ENCODE measurements at places on chromosomes 13 and 19. TPM values are rescaled to one million over a fixed set of nuclear protein-coding genes. Genes with fewer than 3 reads are reported as not detected.

The DPF1 gene
- 1.0 TPM for total RNA-seq

The SELENOV gene
- total RNA-seq = not detected

The KCTD12 gene
- 134 TPM for total RNA-seq

The SPRY2 gene
- total RNA-seq = 52.2 TPM

The KLK12 gene
- not detected for total RNA-seq

The F10 gene
- 33.9 TPM for total RNA-seq

Data from skeletal muscle tissue (tissue), 5 donors.